ENCODE measurements at places on chromosomes 11 and 22. TPM values are rescaled to one million over a fixed set of nuclear protein-coding genes. Genes with fewer than 3 reads are reported as not detected.

LARGE1 gene
- total RNA-seq: 1.6 TPM

OR52A1 gene
- 0.27 TPM for total RNA-seq

TRIM22 gene
- 74.6 TPM for total RNA-seq

IGLL1 gene
- 203 TPM for total RNA-seq

NPAT gene
- total RNA-seq: 10.8 TPM

PVALB gene
- total RNA-seq: not detected

EMID1 gene
- total RNA-seq: 161 TPM

SUSD2 gene
- total RNA-seq: 0.81 TPM

DCDC1 gene
- not detected for total RNA-seq

CDPF1 gene
- 18.9 TPM for total RNA-seq

DEUP1 gene
- total RNA-seq: not detected

DNA sequence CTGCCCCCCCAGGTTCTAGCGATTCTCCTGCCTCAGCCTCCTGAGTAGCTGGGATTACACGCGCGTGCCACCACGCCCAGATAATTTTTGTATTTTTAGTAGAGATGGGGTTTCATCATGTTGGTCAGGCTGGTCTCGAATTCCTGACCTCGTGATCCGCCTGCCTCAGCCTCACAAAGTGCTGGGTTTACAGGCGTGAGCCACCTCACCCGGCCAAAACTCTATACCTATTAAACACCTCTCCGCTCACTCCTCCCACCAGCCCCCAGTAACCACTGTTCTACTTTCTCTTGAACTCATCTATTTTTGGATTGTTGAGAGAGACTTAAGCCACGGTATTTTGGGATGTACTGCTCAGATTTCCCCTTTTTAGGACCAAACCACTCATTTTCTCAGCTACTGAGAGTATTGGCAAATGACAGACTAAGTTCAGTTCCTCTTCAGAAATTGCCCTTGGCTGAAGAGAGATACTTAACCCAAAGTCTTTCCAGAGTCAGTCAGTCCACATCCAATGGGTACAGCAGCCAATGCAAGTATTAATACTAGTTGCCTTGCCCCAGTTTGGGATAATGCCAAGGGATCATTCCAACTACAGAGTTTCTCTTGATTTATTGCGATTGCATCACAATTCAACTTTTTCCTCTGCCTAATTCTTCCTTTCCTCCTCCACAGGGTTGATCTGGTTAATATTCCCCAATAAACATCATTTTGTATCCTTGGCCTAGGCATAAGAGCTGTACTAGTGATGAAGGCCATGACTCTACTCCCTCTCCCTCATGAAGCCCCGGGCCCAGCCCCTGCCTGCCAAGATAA, 36.8 kb upstream of the CSTF3 start:
- no peak for DNase-seq

DNA sequence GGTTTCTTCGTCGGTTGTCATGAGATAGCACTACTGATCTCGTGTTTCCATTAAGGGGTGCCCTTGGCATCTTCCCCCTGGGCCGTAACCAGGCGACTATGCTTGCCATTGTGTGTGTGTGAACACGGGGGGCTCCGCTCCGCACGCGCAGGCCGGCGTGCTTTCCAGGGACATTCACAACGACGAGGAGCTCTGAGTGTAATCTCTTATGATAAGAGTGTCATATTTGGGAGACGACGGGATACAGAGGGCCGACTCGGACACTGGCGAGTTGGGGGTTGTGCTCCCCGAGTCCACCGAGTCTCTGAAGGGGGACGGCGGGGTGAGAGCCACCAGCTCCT, 170.9 kb upstream of the CTSC start:
- DNase-seq: no peak

- no peak for DNase-seq
Measured at GRCh38 chr22:40014667-40015248, 20.0 kb downstream of the FAM83F start.

DNA sequence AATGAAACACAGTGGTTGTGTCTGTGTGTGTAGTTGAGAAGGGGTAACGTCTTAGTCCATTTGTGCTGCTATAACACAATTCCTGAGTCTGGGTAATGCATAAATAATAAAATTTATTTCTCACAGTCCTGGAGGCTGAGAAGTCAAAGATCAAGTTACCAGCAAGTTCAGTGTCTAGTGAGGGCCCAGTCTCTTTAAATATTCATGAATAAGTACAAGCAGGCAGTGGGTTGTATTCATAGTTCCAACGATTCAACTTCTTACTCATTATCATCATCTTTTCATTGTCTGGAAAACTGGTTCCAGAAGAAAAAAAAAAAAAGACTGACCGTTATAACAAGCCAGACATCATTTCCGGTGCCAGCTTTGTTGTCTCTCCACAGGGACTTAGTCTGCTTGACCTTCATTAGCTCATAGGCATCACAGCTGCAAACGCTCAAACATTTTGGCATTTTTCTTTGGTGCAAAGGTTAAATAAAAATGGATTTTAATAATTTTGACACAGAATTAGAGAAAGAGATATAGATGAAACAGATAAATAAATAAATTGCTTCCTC, 1297.5 kb downstream of the LRRC4C start:
- no peak for DNase-seq

- no peak for DNase-seq
Measured at GRCh38 chr11:68749229-68750123, 1.8 kb downstream of the TESMIN start.

- DNase-seq: no peak
Measured at GRCh38 chr11:11740836-11741235, 100.9 kb upstream of the USP47 start.

DNA sequence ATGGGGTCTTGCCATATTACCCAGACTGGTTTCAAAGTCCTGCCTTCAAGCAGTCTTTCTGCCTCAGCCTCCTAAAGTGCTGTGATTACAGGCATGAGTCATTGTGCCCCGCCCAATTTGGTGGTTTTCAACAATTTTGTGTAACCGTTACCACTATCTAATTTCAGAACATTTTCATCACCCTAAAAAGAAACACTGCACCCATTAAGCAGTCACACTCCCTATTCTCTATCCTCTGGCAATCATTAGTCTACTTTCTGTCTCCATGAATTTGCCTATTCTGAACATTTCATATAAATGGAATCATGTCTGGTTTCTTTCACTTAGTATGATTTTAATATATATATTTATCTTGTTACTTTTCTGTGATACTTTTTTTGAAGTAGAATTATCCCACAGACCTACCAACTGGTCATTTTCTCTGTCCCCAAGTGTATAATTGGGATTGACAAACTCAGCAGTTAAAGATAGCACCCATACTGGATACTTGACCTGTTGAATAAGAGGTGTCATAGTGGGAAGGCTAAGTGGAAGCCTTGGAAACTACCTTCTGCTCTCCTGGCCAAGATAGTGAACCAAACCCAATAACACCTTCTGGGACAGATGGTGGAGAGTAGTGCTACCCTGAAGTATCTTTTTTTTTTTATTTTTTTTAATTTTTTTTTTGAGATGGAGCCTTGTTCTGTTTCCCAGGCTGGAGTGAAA, 64.8 kb downstream of the STIM1 start:
- DNase-seq: no peak

GRCh38 chr11:26896719-26897118, 97.2 kb upstream of the FIBIN start:
- DNase-seq: no peak

DNA sequence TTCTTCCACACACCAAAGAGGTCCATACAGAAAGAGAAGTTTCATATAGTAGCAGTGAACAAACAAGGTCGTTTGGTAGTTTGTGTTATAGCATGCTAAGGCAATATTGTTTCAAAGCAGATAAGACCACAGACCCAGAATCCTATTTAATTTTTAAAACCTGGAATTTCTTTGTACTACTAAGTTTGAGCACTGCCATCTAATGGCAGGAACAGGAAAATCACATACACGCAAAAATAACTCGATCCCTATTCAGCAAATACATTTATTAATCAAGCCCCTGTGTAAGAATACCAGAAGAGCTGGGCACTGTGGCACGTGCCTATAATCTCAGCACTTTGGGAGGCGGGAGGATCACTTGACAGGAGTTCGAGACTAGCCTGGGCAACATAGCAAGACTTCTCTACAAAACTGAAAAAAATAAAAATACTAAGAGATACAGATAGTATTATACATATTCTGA, 2.9 kb upstream of the BTBD10 start:
- no peak for DNase-seq

- DNase-seq: no peak
Measured at GRCh38 chr11:113876074-113876797, 864 bp upstream of the USP28 start.

DNA sequence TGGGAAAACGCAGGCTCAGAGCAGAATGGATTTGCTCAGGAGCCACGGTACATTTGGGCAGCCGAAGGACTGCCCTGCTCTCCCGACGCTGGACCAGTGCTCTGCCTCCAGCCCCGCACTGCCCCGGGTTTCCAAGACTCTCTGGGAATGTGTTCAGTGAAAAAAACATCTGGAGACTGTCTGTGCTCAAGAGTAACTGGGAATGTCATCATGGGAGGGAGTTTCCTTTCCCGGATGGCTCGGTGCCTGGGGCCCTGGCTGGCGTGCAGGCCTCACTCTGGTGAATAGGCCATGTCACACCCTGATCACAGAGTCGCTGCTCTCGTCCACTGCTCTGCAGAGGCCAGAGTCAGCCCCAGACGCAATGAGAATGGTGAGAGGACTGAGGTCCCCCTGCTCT, 9.8 kb upstream of the APOL6 start:
- DNase-seq: no peak

DNA sequence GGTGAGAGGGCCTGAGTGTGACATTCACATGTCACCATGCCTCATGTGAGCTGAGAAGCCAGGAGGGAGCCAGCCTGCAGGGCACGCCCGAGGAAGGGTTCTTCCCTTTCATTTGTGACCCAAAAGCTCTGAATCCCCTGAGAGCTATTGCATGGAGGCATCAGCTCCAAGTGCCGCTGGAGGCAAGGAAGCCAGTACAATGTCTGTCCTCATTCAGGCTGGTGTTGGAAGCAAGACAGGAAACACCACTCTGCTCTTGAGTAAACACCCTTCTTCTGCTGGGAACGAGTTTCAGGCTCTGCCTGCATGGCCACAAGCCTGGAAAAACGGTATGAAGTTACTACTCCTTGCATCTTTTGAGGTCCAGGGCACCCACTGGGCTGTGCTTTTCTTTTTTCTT, 83.8 kb upstream of the LARGE1 start:
- no peak for DNase-seq

- no peak for DNase-seq
Measured at GRCh38 chr22:49567899-49568750, 259.5 kb downstream of the BRD1 start.

- DNase-seq: no peak
Measured at GRCh38 chr11:62540804-62541701, 5.6 kb downstream of the AHNAK start.

GRCh38 chr11:123188508-123189165, 6.4 kb downstream of the CLMP start:
- DNase-seq: no peak

Data from hematopoietic multipotent progenitor cell (in vitro differentiated cells).